ENCODE measurements at places on chromosomes 2 and 18.

DNA sequence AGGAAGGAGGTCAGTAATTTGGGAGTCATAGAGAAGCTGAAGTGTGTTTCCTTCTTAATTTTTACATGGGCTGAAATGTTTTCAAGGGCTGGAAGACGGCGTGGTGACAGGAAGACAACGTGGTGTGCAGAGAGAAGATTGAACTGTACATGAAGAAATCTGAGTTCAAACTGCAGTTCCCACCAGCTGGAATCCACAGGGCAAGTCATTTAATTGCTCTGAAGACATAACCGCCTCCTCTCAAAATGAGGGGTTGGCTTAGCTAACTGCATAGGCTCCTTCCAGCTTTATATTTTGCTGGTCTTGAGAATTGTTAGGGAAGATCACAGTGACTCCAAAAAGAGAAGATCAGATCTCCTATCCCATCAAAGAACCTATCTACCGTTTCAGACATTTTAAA lies 103.9 kb downstream of the SLC8A1 start:
- DNase-seq, result no peak

DNA sequence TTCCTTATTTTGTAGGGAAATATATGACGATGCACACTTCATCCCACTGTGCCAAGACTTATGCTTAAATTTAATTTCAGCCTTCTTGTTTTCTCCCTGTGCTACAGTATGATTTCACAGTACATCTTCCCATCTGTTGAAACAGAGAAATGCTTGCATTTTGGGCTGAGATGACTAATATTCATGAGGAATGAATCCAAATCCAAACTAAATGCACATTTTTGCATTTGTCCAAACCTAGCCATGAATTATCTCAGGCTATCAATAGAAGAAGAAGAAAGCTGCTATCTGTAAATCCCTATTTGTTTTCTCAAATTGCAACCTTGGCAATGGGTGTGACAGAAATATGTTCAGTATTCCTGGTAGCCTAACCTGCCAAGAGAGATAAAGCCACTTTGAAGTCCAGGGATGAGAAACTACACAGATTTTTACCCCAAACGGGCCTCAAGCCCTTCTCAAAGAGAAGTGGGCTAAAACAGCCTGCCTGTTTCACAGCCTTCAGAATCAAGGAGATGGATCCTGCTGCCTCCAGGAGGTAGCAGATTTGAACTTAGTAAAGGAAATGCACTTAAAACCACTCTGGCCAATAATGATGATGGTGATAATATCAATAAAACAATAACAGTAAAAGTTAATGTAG lies 306.9 kb upstream of the NT5C1B start:
- no peak for DNase-seq

GRCh38 chr2:195410074-195410671 lies 246.9 kb upstream of the SLC39A10 start:
- no peak for DNase-seq

GRCh38 chr2:64359171-64359891 lies 94.6 kb upstream of the LGALSL start:
- no peak for DNase-seq

Data from AG08396 (cell line).